Esophagus (tissue), 2 donors: ENCODE measurements at places on chromosomes 1 and 21. TPM values are rescaled to one million over a fixed set of nuclear protein-coding genes. Genes with fewer than 3 reads are reported as not detected.

The NMNAT2 gene
- polyA plus RNA-seq, result 0.12 TPM

The BRINP2 gene
- not detected for polyA plus RNA-seq

The SLC44A5 gene
- polyA plus RNA-seq, result 0.75 TPM

The TSPAN2 gene
- polyA plus RNA-seq, result 1.7 TPM

The FCGR1A gene
- polyA plus RNA-seq, result 1.00 TPM

The COL11A1 gene
- polyA plus RNA-seq, result 0.01 TPM

The EXO1 gene
- polyA plus RNA-seq, result 2.7 TPM

The PROX1 gene
- 0.26 TPM for polyA plus RNA-seq

The CD1E gene
- 2.2 TPM for polyA plus RNA-seq

The SELE gene
- 0.57 TPM for polyA plus RNA-seq

The KCNN3 gene
- 0.12 TPM for polyA plus RNA-seq

The GDAP2 gene
- polyA plus RNA-seq, result 4.3 TPM

The ALPL gene
- polyA plus RNA-seq, result 2.4 TPM

The VAV3 gene
- 23.9 TPM for polyA plus RNA-seq

The AUNIP gene
- polyA plus RNA-seq, result 2.0 TPM

The OR6N2 gene
- polyA plus RNA-seq, result not detected

The MCOLN3 gene
- 0.41 TPM for polyA plus RNA-seq
